ENCODE measurements at places on chromosomes 6 and 20.

DNA sequence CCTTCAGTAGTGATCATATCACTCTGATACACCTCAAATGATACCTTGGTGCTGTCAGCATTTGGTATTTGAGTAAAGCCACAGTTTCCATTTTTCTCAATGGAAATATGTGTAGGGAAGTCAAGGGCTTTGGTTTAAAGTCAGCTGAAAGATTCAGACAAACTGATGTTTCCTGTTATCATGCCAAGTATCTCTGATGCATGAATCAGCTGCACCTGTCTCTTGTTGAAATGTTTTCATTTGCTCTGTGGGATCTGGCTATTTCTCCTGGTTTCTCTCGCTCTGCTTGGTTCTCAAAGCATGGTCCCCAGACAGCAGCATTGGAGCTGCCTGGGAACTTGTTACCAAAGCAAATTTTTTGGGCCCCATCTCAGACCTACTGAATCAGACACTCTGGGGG, 23.5 kb downstream of the ZFP64 start:
- DNase-seq, result no peak

- DNase-seq, result peak; percentile 94
Observed at GRCh38 chr20:16459019-16459700, 114.1 kb downstream of the KIF16B start.

DNA sequence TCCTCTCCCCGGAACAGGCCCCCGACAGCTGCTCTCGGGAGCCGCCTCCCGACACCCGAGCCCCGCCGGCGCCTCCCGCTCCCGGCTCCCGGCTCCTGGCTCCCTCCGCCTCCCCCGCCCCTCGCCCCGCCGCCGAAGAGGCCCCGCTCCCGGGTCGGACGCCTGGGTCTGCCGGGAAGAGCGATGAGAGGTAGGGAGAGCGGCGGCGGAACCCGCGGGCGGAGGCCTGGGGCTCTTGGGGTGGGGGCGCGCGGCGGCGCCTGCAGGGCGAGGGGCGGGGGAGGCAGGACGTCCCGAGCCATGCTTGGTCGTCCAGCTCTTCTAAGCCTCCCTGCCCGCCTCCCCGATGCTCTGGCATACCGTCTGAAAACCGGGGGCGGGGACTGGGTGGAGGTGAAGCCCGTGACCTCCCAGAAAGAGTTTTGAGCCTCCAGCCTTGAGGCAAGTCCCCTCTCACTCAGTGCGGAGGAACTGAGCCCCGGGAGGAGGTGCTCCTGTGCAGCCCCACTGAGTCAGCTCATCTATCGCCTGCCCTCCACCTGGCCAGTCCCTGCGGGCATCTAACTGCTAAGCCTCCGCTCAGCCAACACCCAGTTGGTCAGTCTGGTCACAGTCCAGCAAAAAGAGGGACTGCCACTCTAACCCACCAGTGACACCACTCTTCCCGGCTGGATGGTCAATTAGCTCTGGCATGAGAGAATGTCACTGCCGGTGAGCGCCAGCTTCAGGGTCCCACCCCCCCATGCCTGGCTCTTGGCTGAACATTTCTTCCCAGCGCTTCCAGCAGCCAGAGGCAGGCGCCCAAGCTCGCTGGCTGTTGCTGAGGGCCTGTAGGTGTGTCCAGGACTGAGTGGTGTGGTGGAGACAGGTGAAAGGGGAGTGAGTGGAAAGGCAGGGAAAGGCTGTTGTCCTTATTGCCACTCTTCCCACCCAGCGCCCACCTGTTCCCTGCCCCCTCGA, 482 bp downstream of the DDR1 start:
- DNase-seq, result peak; percentile 32

- DNase-seq, result no peak
Observed at GRCh38 chr6:49772285-49772684, 14.8 kb downstream of the PGK2 start.

DNA sequence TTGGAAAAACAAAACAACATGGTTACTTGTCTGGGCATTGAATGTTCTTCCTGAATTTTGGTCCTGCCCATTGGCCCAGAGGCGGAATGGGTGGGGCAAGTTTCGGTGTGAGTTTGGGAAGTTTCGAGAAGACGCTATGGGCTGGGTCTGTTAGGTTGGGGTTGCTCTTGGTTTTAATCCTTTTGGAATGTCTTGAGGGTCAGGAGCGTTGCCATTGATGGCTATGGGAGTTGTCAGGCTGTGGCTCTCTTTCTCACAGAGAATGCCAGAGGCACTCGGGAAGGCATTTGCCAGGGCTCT, 135.0 kb downstream of the LRRC1 start:
- no peak for DNase-seq

DNA sequence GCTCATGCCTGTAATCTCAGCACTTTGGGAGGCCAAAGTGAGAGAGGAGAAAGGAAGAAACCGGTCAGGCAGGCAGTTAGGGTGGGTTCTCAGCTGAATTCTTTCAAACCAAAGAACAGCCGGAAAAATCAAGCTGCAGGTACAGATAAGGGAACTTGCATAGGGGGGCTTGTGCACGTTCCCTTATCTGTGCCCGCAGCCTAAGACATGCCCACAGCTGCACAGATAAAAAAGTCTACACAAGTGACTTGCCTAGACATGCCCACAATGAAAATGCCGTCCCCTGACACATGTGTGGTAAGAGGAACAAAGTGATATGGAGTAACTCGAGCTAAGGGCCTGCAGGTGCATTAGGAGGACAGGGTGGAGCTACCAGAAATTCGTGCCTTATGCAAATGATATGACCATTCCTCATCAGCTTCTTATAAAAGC, 175.8 kb upstream of the SALL4 start:
- no peak for DNase-seq

- no peak for DNase-seq
Observed at GRCh38 chr20:20571068-20571780, 141.2 kb downstream of the RALGAPA2 start.

GRCh38 chr6:36769183-36769675, 70.0 kb downstream of the CPNE5 start:
- DNase-seq, result peak; percentile 37

GRCh38 chr6:23325065-23325464, 755.7 kb downstream of the HDGFL1 start:
- DNase-seq, result no peak

- no peak for DNase-seq
Observed at GRCh38 chr6:35698858-35699257, 10.1 kb upstream of the FKBP5 start.
